ENCODE measurements at places on chromosomes 12 and 14.
A peak's percentile ranks its signal among the peaks of the same experiment; 100 is the strongest.

DNA sequence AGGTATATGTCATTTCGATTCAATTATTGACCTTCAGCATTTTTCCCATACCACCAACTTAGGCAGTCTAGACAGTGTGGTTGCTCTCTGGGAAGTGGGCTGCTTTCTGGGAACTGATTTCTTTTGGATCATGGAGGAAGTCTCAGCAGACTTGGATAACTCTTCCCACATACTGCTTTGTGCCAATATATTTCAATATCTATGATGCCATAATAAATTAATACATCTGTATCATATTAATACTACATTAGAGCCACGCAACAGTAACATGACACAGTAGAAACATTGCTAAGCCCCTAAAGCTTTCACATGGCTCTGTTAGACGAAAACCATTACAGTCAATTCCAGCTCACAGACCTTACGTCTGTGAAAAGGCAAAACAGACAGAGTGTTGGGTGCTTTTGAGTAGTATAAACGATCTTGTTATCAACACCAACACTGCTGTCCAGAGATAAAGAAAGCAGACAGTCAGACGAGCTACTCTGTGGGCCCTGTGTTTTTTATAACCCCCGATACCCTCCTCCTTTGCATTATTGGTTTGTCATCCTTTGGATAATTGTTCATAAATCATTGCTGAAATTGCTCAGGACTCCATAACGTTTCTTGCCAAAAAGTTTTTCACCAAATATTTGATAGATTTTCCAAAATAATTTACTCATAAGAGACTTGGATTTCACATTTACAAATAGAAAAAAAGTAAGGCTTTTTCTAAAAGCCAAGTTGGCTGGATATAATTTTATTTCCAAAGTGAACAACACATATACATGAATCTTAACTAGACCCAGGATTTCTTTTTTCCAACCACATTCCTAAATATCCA lies 439.7 kb downstream of the ADAMTS20 start:
- DNase-seq: no peak

GRCh38 chr12:27732281-27732680 lies 21.6 kb downstream of the MRPS35 start:
- DNase-seq: no peak

- DNase-seq: no peak
Measured at GRCh38 chr14:29993143-29993542, 65.5 kb upstream of the PRKD1 start.

DNA sequence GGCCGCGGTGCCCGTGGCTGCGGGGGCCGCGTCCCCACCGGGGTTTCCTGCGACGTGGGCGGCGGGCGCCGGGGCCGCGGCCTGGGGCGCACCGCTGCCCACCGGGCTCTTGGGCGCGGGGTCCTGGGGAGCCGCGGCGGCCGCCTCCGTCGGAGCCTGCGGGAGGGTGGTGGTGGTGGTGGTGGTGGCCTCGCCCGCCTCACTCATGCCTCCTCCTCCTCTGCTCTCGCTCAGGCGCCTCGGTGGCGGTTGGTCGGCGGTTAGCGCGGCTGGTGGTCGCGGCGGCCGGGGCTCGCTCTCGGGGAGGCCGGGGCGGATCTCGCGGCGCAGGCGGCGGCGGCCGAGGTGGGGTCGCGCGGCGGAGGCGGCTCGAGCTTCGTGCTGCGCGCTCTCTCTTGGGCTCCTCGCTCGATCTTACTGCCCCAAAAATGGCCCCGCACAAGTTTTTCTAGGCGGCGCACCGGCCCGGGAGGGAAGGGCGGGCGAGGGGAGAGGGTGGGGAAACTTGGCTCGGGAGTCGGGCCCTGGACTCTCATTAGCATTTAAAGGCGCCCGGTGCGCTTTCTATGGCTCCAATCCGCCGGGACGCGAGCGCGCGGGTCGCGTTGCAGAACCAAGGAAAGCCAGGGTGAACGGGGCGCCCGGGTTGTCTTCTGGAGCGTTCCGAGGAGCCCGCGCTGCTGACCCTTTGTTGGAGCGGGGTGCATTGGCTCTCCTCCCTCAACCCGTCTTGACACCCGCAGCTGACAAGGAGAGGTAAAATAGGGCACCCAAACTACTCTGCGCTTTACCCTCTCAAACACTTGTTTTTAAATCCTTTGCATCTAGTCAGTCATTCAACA lies at the start of gene YBX3:
TSS of gene YBX3 (minus strand) at position 419 of the 842 bp plus-strand sequence. CDS start at position 207, 212 bp downstream.
- DNase-seq: peak; percentile 30

DNA sequence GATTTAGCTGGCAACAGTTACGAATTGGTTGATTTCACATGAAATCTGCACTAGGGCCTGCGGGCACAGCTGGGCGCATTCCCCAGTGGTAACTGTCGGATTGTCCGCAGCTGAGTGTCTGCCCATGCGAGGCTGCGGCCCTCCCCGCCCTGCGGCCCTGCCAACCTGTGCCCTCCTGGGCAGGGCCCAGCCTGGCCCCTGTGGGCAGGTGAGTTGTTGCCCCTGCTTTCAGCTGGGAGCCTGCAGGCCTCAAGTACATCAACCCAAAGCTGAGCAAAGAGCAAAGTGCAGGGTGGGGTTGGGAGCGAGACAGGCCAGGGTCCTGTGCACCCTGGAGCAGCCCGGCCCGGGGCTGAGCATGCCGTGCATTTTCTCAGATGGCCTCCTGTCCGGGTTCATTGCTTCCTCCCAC lies 89.1 kb downstream of the ADGRD1 start:
- DNase-seq: no peak

DNA sequence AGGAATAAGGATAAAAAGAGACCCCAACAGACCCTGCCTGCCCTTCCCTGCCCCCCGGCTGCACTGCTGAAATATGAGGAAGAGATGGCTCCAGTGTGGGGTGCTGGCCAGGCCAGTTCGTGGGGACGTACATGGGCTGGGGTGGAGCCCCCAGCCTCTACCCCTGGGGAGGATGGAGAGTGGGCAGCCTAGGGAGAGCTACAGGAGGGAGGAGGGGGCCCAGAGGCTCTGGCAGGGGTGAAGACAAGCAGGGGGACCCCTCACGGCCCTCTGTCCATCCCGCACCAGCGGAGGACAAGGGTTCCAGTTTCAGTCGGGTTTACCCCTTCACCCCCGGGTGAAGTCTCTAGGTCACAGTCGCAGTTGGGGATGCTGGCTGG lies 11.0 kb upstream of the RPLP0 start:
- DNase-seq: no peak

GRCh38 chr14:101235335-101236103 lies 325.8 kb upstream of the DIO3 start:
- no peak for DNase-seq

DNA sequence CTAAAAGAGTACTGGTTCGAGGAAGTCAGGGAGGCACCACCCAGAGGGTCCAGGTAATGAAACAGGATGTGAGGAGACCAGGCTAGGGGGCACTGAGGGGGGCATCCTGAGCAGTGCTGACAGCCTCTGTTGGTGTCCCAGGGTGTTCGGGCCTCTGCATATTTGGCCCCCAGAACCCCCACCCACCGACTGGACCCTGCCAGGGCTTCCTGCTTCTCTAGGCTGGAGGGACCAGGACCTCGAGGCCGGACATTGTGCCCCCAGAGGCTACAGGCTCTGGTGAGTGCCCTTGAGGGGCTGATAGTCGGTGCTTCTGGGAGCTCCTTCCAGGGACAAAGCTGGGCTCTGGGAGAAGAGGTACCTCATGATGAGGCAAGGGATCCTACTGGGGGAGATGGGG lies 2.6 kb downstream of the TROAP start:
- no peak for DNase-seq

- no peak for DNase-seq
Measured at GRCh38 chr14:54129850-54130640, 173.4 kb upstream of the BMP4 start.

- DNase-seq: no peak
Measured at GRCh38 chr12:113970211-113970610, 4.1 kb upstream of the RBM19 start.

DNA sequence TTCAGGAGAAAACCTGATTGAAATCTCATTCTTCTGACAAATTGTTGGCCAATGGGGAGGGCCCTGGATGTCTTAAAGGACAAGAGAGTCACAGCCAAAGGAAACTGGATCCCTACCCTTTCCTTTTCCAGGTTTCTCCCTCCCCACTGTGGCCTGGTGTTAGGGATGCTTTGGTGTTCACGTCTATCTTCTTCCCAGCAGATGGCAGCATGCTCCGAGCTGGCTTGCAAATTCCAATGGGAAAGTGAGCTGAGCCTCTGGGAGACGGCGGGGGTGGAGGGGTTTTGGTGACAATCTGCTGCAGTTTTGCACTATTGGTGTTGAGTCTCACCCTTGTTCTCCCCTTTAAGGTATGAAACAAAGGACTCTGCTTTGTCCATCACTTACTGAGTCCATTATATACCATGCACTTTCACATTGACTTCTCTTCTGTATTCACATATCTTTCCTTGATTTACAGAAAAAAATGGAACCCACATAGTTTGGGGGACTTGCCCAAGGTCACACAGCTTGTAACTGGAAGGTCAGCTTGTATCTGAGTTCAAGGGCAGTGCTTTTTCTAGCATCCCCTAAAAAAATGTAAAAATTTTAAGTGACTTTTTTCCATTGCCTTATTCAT lies 39.3 kb downstream of the CCDC177 start:
- no peak for DNase-seq

DNA sequence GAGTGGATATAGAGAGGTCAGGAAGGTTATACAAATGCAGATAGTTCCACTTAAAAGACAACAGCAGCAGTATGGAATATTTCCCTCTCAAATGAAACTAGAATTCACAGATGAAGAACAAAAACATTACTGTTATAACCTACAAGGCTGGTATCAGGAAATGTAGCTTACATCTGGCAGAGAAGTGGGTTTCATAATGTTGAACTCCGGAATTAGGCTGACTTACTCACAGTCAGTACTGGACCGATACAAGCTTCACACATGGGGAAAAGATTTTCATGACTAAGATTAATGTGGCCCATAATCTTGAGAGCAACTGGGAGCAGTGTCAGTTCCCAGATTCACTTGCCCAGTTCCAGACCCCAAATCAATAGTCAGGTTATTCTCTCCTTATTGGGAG lies 353.9 kb downstream of the DUSP6 start:
- no peak for DNase-seq

DNA sequence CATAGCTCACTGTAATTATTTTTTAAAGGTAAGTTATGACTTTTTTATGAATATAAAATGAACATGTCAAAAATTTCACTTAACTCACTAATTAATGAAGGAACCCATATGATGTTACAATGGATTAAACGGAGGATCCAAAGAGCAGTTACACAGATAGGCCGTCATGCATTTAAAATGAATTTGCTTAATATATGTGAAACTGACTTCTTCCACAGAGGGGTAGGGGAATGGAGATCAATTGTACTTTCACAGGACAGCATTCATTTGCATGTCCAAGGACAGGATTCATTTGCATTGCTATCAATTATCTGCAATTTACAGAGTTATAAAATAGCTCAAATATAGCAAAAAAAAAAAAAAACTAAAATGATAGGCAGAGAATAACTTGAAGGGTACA lies 6.6 kb upstream of the CRY1 start:
- no peak for DNase-seq

DNA sequence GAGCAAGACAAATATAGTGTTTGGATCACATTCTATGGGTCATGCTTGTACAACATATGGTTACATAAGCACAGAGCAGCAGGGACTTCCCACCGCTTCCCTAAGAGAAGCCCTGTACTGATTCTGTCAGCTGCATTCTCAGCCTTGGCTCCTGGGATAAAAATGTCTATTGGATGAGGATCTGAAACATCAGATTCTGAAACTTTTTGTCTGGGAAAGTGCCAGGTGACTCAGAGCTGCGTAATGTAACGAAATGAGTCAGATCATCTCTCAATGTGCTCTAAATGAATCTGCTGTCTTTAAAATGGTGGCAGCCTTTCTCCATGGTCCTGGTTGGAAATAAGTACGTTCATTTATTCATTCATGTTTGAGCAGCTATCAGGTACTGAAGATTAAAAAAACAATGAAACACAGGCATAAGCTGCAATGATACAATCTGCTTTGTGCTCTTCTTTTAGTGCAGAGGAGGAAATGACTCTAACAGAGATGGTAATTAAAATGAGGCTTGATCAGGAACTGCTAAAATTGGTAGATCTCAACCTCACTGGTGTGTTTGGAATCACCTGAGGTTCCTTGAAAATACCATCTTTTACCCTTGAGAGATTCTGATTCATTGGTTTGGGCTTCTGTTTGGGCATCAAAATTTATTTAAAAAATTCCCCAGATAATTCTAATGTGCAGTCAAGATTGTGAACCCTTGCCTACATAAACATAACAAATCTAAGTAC lies 99.1 kb upstream of the NAP1L1 start:
- DNase-seq: peak; percentile 6

DNA sequence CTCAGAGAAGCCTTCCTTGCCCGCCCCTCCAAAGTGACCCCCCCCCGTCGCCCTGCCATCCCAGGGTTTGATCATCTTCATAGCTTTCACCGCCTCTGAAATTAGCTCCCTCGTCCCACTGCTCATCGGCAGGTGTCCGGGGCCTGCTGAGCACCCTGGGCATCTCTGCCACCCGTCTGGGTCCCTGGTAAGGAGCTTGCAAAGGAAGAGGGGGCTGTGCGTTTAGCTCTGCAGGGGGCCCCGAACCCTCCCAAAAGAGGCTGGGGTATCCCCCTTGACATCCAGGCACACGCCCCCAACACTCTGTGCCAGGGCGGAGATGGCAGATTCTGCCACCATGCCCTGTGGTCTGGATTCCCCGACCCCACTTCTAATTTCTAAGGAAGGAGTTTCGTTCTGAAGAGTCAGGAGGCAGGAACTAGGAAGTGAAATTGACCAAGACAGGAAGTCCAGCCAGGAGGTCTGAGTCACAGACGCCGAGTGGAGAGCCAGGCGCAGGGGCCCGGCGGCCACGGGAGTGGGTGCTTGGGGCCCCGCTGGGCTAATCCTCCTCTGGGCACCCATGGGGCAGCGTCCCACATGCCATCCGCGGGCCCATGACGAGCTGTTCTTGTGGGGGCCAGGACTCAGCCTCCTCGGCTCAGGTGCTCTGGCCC lies 95.7 kb downstream of the RFLNA start:
- DNase-seq: no peak

DNA sequence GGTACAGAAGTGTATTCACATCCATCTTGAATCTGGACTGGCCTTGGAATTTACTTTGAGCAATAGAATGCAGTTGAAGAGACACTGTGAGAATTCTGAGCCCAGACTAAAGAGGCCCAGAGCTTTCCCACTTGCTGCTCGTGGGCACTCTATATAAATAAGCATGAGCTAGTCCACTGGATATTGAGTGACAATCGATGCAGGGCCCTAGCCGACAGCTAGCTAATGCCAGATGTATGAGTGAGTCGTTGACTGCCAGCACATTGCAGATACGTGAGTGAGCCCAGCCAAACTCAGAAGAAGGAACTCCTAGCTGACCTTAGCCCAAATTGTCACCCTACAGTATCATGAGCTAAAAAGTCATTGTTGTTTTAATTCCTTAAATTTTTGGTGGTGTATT lies 24.9 kb downstream of the NAV3 start:
- DNase-seq: no peak

DNA sequence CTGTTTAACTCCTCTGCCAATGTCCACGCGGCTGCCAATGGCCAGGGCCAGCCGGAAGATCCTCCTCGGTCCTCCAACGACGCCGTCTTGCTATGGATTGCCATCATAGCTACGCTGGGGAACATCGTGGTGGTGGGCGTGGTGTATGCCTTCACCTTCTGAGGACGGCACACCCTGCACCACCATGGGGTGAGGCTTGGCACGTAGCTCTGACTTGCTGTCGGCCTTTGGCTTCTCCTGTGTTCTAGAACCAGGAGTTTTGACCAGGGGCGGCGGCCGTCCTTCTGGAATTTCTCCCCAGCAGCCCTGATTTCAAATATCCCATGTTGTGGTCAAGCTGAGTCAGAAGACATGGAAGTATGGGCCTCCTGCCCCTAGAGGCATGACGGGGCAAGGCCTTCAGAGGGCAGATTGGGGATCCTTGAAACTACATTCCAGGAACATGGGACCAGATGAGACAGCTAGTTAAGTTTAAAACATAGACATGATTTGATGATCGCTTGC lies 47.5 kb downstream of the C14orf132 start:
- DNase-seq: no peak

- no peak for DNase-seq
Measured at GRCh38 chr12:121255433-121255832, 41.1 kb downstream of the CAMKK2 start.
